ENCODE measurements at places on chromosomes 3 and 15. TPM values are rescaled to one million over a fixed set of nuclear protein-coding genes. Genes with fewer than 3 reads are reported as not detected.
A peak's percentile ranks its signal among the peaks of the same experiment; 100 is the strongest.

GRCh38 chr3:127093312-127093711 lies 99.6 kb upstream of the PRR23E start:
- no peak for DNase-seq

GRCh38 chr3:144831955-144832716 lies 860.5 kb downstream of the DIPK2A start:
- no peak for DNase-seq

ITPKA gene
- 0.29 TPM for total RNA-seq

- DNase-seq, result no peak
Measured at GRCh38 chr3:43023746-43024145, 44.6 kb downstream of the GASK1A start.

- DNase-seq, result no peak
Measured at GRCh38 chr15:23877502-23878412, 190.7 kb upstream of the NDN start.

GRCh38 chr15:66751579-66751978 lies 49.5 kb downstream of the SMAD6 start:
- DNase-seq, result no peak

- no peak for DNase-seq
Measured at GRCh38 chr3:32725721-32726120, 40.7 kb downstream of the CNOT10 start.

GRCh38 chr3:133117342-133117741 lies 79.2 kb downstream of the TMEM108 start:
- DNase-seq, result no peak

- peak; percentile 49 for DNase-seq
Measured at GRCh38 chr3:42547401-42547945, 34.3 kb downstream of the SEC22C start.

DNA sequence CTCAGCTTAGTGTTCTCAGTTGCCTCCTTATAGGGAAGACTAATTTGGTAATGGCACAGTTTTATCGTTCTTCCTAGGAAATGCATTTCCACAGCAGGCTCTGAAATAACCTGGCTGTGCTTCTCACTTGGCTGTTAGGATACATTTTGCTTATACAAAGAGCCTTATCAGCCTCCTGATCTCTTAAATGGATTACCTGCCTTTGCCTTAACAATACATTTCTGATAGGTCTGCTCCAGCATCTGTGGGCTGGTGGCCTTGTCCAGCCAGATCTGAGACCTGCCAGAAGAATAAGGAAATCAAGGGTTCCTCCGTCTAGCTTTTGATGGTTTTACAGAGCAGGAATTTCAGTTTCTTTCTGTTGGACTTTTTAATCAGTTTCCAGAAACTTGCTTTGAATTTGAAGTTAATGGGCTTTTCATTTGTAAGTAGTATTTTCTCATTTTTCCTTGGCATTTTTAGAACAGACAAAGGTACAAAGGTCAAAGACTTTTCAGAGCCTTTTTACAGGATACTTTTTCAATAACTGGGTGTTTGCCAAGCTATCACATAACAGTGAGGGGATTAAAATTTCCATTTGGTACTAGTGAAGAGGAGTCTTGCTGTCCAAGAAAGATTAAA lies 116.3 kb downstream of the AKAP13 start:
- no peak for DNase-seq

DNA sequence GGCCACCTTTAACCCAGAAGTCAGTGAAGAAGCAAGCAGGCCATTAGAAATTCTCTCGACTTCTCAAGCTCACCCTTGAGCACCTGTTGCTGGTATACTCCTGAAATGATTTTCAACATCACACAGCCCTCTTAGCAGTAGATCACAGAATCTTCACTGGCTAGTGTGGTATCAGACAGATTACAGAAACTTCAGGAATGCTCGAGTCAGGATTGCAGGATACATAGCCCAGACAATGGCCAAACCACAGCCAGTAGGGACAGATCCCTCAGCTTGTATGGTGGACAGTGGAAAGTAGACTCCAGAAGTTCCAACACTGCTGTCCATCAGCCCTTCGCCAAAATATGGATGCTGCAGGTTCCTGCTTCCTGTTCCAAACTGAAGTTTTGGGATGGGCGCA lies 4.5 kb upstream of the KLHL40 start:
- DNase-seq, result no peak

GABRB3 gene
- total RNA-seq, result not detected

DNA sequence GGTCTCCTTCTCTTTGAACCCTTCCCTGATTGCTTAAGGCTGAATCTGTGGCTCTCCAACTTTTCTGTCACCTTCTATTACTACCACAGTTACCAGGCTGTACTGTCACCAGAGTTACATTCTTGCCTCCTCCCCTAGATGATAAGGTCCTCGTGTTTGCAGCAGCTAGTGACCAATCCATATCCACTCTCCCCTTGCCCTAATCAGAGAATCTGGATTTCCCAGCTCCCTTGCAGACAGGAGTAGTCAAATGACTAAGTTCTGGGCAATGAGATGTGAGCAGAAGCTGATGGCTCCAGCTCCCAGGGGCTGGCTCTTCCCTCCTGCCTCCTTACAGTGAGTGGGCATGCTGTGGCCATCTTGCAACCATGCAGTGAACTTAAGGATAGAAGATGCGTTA lies 95.4 kb upstream of the VGLL4 start:
- DNase-seq, result no peak

- DNase-seq, result no peak
Measured at GRCh38 chr3:22665528-22665927, 537.6 kb upstream of the UBE2E2 start.

GRCh38 chr3:30878862-30879261 lies 15.6 kb downstream of the GADL1 start:
- DNase-seq, result no peak

LMAN1L gene
- total RNA-seq, result 0.91 TPM

DNA sequence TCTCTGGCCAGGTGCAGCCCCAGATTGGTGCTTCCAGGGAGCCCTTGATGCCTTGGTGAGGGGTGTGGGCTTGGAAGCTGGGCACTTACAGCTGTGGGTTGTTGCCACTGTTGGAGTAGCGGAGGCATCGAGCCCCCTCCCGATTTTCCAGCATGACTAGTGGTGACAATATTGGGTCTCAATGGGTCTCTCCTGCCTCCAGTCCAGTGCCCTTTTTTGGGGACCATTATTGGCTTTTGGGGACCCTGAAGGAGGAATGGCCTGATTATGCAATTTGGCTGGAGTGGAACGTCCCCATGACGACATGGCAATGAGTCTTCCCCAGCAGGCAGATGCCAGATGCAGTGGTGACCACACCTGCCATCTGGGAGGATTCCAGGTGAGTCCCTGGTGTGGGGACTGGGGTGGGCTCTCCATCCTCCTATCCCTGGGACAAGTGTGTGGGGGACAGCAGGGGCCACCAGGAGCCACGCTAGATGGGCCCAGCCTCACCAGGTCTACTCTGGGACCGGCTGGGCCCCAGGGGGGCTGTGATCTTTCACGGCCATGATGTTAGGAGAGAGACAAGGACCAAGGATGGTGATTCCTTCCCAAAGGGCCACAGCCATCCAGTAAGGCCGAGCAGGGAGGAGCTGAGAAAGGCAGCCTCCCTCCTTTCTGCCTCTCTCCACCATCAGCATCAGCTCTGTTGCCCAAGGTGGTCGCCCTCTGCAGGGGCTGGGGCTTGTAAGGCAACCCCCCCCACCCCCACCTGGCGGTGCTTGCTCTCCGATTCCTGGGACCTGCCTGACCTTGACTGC lies 196.8 kb downstream of the GOLGA6L6 start:
- DNase-seq, result no peak

ESYT3 gene
- total RNA-seq, result 0.40 TPM

- no peak for DNase-seq
Measured at GRCh38 chr15:55240125-55240760, 43.5 kb upstream of the RSL24D1 start.

MYL3 gene
- not detected for total RNA-seq

IGF2BP2 gene
- 0.99 TPM for total RNA-seq

PSMD2 gene
- total RNA-seq, result 171 TPM
